ENCODE measurements at places on chromosomes 11 and 22.

GRCh38 chr11:93221539-93221938 is 23.7 kb upstream of the SLC36A4 start:
- DNase-seq = no peak

DNA sequence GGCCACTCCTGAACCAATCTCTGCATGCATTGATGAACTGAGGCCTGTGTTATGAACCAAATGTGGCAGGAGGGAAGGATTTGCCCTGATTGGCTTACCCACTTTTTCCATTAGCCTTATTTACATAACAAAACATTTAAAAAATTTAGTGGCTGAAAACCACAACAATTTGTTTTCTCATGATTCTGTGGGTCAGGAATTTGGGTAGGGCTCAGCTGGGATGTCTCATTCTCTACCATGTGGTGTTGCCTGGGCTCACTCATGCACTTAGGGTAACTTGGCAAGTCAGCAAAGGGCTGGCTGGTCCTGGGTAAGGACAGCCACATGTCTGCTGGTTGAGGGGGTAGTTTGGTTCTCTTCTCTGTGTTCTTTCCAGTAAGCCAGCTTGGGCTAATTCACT is 35.1 kb upstream of the CYP2R1 start:
- no peak for DNase-seq

DNA sequence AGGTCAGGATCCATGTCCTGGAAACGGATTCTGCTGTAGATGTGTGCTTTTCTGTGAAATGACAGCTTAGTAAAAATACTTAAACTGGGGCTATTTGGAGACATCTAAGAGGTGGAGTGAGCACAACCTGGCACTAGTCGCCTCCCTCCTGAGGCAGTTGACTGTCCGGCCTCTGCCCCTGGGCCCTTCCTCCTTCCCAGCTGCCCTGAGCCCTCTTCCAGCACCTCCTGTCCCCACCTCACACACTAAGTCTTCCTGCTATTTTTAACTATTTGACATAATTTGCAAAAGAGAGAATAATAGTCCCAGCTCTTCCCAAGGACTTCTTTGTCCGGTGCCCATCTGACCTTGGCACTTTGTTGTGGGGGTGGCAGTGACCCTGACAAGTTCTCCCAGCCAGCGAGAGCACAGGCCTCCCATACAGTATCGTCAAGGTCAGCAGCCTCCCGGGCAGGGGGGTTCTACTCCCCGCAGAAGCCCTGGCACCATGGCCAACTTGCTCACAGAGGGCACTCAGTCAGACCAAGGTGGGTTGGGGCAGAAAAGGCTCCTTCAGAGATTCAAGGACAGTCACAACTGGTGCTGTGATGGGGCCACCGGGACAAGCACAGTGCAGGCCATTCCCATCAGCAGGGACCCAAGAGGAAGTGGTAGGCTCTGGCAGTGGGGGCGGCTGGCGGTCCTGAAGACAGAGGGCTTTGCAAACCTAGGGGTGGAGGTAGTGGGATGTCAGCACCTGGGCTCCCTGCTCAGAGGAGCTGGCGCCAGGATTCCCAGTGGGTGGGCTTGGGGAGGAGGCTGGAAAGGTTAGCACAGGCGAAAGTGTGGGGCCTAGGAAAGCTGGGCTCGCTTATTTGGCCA is 5.5 kb upstream of the NEAT1 start:
- DNase-seq = peak; percentile 50

- no peak for DNase-seq
These were observed 116.7 kb downstream of the MN1 start for GRCh38 chr22:27684901-27685300.

- no peak for DNase-seq
These were observed 38.4 kb upstream of the A4GALT start for GRCh38 chr22:42758931-42759629.

GRCh38 chr22:24526191-24526590 is 28.7 kb downstream of the GUCD1 start:
- DNase-seq = no peak

- no peak for DNase-seq
These were observed 32.1 kb downstream of the RAB30 start for GRCh38 chr11:83039566-83039965.

DNA sequence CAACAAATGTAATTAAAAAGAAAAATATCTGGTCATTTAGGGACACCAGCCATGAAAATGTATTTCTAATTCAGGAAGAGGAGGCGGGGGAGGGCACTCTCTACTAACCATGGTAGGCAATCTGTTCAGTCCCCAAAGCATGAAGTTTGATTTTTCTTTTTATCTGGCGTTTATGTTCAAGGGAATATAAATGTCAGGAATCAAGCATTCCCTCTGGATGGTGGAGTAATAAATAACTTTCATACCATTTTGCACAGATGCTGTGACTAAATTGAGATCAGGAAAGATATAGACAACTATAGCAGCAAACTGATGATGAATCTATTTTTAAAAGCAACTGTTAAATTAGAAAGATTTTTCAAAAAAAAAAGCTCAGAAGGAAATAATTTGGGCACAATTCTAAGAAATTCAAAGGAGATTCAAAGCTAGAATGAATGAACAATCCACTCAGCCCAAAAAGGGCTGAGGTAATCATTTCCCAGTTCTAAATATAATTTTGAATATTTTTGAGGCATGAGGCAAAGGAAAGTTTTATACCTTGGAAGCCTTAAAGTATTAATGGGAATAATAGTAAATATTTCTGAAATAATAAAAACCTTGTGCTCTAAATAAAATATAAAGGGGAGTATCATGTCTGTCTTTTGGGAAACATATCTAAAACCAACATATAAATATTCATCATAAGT is 146.4 kb upstream of the POU2AF2 start:
- DNase-seq = no peak

GRCh38 chr11:88623531-88623930 is 286.0 kb upstream of the CTSC start:
- DNase-seq = no peak

- DNase-seq = no peak
These were observed 20.4 kb downstream of the ADAMTS8 start for GRCh38 chr11:130407978-130408377.

DNA sequence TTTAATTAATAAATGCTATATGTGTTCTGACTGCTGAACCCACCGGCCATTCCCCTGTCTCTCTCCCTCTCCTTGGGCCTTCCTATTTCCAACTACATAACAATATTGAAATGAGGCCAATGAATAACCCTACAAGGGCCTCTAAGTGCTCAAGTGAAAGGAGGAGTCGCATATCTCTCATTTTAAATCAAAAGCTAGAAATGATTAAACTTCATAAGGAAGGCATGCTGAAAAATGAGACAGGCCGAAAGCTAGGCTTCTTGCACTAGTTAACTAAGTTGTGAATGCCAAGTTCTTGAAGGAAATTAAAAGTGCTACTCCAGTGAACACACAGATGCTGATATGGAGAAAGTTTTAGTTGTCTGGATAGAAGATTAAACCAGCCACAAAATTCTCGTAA is 109.2 kb downstream of the TSPAN18 start:
- DNase-seq = no peak

- no peak for DNase-seq
These were observed 123.1 kb upstream of the C11orf87 start for GRCh38 chr11:109298865-109299264.

DNA sequence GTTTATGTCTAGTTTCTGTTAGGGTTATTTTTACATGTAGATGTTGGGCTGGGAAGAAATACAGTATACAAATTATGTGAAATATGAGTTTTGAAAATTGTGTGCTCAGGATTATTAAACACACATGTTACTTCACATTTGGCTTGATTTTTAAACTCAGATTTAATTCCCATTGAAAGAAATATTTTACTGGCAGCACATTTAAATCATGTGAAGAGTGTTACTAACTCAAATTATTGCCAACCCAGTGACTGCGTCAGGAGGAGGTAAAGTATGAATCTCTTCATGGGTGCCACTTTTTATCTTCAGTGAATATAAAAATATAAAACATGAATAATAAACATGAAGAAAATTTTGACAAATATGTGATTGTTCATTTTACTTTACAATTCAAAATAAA is 457.5 kb upstream of the CCDC179 start:
- no peak for DNase-seq

DNA sequence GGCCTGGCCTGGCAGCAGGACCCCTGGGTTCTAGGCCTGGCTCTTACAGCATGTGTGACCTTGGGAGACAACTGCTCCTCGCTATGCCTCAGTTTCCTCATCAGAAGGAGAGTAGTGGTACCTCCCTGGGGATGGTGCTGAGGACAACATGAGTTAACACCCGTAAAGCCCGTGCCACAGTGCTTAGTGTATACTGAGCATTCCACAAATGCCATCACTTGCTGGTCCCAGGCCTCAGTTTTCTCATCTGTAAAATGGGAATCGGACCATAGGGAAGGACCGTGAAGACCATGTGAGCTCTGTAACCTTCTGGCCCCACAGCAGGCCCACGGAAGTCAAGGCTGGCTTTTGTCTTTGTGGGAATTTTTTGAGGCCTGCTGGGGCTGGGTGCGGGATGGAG is 52.4 kb downstream of the DHCR7 start:
- DNase-seq = no peak

DNA sequence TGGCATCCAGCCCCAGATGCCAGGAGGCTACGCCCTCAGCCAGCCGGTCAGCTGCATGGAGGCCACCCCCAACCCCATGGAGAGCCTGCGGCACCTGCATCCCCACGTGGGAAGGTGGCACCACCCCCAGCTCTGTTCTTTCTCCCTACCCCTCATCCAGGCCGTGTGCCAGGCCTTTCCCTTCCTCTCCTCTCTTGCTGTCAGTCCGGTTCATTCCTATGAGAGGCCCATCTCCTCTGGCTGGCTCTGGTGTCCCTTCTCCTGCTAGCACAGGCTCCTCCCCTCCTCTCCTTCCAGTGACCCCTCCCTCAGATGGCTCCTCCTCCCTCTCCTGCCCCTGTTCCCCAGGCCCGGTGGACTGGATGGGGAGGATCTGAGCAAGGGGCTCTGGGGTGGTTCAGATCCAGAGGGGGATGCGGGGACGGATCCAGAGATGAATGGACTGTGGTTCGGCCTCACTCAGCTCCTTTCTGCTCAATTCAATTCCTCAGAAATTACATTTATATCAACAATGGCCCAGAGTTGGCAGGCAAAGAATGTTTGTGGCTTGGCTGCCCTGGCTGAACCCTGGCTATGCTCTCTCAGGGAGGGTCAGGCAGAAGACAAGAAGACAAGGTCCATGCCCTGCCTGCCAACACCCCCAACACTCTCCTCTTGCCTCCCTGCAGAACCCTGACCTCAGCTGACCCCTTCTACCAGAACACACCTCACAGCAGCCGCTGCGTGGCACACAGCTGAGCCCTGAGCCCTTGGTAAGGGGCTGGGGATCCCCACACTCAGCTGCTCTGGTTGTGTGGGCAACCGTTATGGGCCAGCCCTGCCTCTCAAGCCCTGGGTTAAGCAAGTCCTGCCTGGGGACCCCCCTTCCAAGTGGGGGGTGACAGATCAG is 18.5 kb upstream of the LRRC10B start:
- no peak for DNase-seq

DNA sequence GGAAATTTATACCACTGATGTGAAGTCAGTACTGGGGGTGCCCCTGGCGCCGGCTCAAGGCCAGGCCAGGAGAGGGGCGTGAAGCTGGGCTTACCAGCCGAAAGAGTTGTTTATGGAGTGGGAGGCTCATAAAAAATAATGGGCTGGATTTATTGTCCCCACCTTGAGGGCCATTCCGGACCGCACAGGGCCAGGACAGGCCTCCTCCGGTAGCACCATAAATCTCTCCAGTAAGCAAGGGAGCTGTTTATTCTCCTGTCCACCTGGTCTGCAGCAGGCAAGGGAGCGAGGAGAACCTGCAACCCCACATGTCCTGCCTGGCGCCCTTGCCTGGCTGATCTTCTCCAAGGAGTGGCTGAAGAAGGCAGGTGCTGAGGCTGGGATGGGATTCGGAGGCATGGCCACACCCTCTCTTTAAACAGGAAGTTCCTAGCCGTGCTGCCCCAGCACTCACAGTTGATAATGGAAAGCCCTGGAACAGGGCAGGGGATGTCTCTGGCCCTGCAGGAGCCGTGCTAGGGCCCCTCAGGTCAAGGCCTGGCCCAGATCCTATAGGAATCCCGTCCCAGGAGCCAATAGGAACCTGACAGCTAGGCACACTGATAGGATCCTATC is 65.1 kb downstream of the SCUBE1 start:
- no peak for DNase-seq

- no peak for DNase-seq
These were observed 428 bp upstream of the FEZ1 start for GRCh38 chr11:125496529-125496857.

GRCh38 chr11:44680982-44681597 is 45.7 kb upstream of the TSPAN18 start:
- DNase-seq = peak; percentile 39

DNA sequence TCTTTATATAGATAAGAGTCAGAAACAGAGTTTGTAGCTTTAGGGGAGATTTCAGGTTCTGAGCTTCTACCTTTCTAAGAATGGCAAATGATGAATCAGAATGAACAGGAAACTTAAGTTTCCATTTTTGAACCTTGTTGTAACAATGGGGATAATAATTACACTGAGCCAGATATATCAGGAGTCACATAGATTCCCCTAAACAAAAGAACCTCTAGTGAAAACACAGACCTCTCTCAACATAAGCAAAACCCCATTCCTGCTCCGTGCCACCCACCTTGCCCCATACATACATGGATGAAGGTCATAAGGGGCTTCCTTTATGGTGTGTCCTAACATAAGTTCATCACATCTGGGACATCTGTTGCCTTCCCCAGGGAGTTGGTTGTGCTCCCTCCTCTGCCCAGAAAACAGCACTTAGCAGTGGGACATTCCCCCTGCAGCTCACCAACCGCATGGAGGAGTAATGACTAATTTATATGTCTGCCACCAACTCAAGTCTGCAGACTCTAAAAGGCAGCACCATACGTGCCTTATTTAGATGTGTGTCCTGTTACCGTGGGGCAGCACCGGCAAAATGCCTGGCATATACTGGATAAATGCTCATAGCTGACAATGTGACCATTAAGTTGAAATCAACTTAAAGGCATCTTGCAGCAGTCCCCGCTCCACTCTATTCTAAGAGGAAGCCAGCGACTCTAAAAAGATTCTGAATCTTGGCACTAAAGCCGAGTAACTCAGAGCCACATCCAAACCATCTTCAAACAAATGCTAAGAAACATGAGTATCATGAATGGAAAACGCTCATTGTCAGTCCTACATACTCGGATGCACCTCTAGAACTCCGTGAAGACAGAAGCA is 8.0 kb downstream of the JAML start:
- DNase-seq = peak; percentile 54

- no peak for DNase-seq
These were observed 9.6 kb downstream of the ANKK1 start for GRCh38 chr11:113397212-113397611.

GRCh38 chr11:35549787-35550186 is 24.4 kb upstream of the PAMR1 start:
- no peak for DNase-seq

DNA sequence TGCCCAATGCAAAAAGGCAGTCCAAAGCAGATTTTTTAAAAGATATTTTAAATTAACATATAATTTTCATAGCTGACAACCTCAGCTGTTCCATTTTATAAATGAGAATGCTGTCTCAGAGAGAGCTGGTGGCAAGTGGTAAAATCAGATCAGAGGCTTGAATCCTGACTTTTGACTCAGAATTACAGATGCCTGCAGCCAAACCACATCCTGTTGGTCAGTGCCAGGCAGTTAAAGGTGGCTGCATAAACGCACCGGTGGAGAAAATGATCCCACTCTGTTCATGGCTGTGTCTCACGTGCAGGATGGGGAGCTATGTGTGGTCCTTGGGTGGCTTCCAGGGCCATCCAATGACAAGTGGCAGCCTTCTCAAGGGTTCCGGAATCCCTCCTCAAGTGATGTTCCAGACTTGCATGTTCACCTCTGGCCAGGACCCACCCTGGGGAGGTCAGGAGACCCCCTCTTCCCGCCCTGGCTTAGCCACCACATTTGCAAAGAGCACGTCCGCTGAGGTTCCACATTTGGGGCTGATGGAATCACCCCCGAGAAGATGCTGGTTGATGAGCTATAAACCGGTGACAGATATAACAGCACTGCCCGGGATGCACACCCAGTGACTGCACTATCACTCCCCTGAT is 155.5 kb downstream of the SHANK2 start:
- no peak for DNase-seq

Data from stimulated activated CD4-positive, alpha-beta T cell treated with anti-CD3 and anti-CD28 coated beads, Interleukin-2, amount 100 ng/mL, for 24 hours (primary cell).